ENCODE measurements at places on chromosomes 4 and X. TPM values are rescaled to one million over a fixed set of nuclear protein-coding genes. Genes with fewer than 3 reads are reported as not detected.

The NPY2R gene
- total RNA-seq, result not detected

The GALNTL6 gene
- not detected for total RNA-seq

The RRH gene
- 1.5 TPM for total RNA-seq

The GPR78 gene
- 2.1 TPM for total RNA-seq

The AFF1 gene
- 200 TPM for total RNA-seq

The BST1 gene
- total RNA-seq, result not detected

The IDS gene
- 42.7 TPM for total RNA-seq

The SGCB gene
- 61.6 TPM for total RNA-seq

The CC2D2A gene
- total RNA-seq, result 16.8 TPM
